ENCODE measurements at places on chromosomes 13 and 19.

- DNase-seq = no peak
These were observed 3.4 kb downstream of the SF3A2 start for GRCh38 chr19:2239771-2240770.

DNA sequence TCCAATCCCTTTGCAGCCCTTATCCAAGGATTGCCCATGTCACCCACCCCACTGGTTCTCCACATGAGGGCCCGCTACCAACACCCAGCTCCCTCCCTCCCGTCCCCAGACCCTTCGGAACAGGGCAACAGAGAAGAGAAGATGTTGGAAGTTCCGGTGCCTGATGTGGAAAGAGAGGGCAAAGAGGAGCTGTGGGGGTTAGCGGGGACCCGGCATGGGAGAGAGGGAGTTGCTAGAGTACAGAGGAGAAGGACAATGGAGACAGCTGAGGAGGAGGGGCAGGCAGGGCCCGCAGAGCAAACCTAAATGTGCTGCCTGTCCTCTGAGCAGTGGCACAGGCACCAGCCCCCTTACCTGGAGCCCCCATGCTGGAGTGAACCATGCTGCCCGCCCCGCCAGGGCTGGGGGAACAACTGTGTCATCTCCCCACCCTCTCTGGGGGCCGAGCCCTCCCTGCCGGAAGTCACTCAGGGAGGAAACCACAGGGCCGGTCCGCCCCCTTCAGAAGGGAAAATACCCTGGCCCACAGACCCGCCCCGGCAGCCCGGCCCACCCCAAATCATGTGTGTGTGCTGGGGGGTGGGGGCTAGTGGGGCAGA, at the start of gene POU2F2:
TSS of gene POU2F2 (minus strand) at position 417 of the 599 bp plus-strand sequence. CDS start at position 382, 35 bp downstream.
- peak; percentile 70 for DNase-seq

GRCh38 chr13:61612192-61612591, 196.5 kb upstream of the PCDH20 start:
- DNase-seq = no peak

DNA sequence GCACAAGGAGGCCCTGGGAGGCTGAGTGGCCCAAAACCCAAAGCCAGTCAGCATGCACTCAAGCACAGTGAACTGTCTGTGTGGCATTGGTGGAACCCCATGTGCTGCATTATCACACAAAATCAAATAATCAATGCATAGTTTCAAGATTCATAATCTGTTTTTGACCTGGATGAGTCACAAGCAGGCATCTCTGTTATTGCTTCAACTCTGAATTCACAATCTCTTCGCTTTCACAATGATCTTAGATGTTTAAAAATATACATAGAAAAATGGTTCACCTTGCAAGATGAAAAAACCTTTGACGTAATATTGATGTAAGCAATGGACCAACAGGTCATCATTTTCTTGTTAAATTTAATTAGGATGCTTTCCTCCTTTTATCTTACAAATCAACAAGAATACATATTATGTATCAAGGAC, 455.4 kb downstream of the IRS2 start:
- DNase-seq = no peak

- peak; percentile 57 for DNase-seq
These were observed 33.4 kb upstream of the FRY start for GRCh38 chr13:31998131-31998530.

DNA sequence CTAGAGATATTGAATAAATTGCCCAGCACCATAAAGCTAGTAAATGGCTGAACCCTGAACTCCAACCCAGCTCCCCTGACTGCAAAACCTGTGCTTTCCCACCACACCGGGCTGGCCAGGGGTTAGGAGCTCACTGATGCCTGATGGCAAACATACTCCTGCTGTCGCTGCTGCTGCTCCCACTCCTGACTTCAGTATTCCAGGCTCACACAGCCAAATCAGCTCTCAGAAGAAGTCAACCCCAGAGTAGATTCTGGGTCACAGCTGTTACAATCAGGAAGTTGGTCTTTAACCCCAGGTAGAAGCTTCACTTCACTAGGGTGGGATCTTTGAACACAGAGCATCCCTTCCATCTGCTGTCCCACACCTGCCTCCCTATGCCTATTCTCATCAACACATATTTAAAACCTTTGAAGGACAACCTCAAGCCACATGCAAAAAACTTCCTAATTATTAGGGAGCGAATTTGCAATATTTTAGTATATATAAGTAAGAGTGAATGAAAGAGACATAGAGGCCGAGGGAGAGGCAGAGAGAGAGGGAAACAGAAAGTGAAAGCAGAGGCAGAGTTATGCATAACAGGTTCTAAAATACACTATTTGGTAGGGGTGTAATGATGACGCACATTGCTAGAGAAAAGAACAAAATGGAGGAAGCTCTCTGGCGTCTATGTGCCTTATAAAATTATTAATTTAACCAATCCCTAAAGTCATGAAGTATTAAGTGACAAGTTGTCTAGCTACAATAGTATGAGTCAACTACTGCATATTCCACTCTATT, 99.4 kb upstream of the SERP2 start:
- DNase-seq = no peak

DNA sequence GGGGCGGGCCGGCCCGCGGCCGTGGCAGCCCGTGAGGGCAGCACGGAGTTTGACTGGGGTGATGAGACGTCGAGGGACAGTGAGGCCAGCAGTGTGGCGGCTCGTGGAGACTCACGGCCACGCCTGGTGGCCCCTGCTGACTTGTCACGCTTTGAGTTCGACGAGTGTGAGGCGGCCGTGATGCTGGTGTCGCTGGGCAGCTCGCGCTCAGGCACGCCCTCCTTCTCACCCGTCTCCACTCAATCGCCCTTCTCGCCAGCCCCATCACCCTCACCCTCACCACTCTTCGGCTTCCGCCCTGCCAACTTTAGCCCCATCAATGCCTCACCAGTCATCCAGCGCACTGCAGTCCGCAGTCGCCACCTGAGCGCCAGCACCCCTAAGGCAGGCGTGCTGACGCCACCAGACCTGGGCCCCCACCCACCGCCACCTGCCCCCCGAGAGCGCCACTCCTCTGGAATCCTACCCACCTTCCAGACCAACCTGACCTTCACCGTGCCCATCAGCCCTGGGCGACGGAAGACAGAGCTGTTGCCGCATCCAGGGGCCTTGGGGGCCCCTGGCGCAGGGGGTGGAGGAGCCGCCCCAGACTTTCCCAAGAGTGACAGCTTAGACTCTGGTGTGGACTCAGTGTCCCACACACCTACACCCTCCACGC, 4.5 kb downstream of the CIC start:
- no peak for DNase-seq

DNA sequence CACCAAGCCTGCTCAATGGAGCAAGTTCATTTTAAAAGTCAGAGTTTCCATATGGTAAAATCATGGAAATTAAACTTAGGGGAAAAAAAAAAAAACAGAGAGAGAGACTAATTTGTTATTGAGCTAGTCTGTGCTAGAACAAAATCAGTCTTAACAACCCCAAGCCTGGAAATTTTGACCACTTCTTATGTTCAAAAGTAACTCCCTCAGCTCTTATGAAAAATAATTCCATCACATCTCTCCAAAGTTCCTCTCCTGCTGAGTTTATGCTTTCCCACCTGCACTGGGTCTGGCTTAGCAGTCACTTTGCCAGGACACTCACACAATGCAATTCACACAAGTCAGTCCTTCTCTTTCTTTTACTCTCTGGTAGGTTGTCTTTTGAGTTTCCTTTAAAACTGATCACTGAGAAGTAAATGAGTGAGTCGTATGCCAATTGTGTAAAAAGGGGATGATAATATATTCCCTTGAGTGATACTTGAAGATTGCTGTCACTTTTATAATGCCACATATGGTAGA, 92.6 kb downstream of the ENOX1 start:
- DNase-seq = no peak

GRCh38 chr13:49596221-49596620, 10.9 kb upstream of the RCBTB1 start:
- no peak for DNase-seq

- DNase-seq = peak; percentile 93
These were observed at the start of gene CD320 for GRCh38 chr19:8307965-8308866. TSS of gene CD320 (minus strand) at chr19:8308358. CDS start at chr19:8308290, 68 bp downstream.

DNA sequence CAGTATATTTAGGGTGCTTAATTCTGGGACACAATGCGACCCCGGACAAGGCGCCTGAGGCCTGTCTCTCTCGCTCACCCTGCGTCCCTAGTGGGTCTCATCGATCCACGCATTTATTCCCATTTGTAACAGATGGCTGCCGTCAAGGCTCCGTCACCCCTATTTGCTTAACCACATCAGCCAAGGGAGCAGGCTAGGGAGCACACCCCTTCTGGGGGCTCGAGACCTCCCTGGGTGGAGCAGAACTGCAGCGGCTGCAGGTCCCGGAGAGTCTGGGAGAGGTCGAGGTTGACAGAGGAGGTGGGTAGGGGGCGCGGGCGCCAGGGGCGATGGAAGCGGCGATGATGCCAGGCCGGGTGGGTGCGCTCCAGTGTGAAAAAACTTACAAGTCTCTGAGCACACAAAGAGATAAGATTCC, 507 bp downstream of the ALG5 start:
- DNase-seq = no peak

GRCh38 chr19:29622166-29623070, 16.3 kb downstream of the POP4 start:
- DNase-seq = no peak

- peak; percentile 95 for DNase-seq
These were observed 799 bp upstream of the USPL1 start for GRCh38 chr13:30616927-30617314.

- DNase-seq = no peak
These were observed 8.0 kb downstream of the VSIG10L start for GRCh38 chr19:51333836-51334460.

DNA sequence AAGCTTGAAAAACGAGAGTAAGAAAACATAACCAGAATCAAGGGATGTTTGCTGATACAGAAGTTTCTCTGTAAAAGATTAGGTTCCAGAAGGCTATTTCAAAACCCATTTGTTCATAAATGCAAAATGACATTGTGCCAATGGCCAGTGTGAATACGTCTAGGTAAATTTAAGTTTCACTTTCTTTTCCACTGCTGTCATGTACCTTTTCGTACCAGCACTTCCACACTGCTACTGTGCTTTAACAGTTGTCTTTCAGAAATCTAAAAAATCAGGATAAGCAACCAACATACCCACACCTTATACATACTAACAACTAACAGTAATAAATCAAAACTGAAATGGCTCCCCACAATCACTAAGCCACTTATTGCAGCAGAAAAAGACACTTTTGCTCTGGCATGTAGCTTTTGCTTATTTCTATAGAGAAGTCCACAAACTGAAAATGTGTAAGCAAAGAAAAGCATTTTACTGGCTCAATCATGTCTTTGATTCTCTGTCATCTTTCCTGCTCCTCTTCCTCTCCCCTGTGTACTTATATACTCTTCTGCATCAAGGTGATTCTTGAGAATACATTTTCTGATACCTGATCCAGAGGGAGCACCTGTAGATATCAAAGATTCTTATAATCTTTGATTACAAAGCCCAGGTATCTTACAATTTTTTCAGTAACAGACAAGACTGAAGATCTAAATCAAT, 34.3 kb downstream of the ELF1 start:
- peak; percentile 64 for DNase-seq

DNA sequence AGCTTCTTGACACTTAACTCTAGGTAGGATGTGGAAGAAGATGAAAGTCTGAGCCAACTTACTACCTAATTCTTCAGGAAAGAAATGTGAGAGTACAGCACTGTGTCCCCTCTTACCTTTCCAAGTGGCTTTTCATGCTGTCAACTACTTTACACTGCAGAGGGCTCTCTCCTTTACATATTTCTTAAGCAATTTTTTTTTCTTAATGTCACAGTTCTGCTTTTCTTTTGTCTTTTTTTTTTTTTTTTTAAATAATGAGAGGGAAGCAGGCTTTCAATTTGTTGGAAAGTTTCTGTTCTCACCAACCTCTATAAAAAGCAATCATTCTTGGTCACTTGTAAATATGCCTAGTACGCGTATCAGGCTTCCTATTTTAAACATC, 212.7 kb upstream of the MIR17HG start:
- DNase-seq = no peak

DNA sequence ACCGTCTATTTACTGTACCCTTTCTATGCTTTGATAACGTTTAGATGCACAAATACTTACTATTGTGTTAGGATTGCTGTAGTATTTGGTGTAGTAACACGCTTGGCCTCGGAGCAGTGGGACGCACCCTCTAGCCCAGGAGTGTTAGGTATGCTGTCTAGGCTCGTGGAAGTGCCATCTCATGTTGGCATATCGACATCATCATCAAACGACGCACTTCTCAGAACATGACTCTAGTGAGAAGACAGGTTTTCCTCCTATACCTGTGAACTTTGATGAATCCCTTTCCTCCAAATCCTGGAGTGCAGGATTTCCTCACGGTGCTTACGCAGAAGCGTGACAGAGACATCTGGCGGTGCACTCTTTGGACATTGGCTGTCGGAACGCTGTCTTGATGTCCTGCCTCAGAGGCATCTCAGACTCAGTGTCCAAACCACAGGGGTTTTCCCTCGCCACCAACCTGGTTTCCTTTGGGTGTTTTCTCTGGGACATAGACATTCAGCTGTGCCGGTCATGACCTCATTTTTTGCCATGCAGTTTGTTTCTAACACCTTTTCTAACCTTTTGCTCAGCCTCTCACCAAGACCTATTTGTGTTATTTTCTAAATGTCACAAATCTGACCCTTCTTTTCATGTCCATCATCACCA, 6.3 kb downstream of the SNRNP70 start:
- no peak for DNase-seq

DNA sequence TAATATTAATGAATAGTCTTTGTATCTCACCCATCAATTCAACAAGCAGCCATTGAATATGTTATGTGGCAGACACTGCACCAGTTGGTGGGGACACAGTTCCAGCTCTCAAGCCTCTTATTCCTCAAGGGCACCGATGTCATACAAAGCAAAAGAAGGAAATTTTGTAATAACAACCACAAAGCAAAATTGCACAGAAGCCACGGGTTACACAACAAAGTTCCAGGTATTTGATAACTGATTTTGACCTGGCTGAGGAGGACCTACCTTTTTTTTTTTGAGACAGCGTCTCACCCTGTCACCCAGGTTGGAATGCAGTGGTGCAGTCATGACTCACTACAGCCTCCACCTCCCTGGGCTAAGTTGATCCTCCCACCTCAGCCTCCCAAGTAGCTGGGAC, 266.7 kb downstream of the FOXO1 start:
- DNase-seq = no peak
